SIG-M5 (cell line): ENCODE measurements at places on chromosomes 12 and 14.

DNA sequence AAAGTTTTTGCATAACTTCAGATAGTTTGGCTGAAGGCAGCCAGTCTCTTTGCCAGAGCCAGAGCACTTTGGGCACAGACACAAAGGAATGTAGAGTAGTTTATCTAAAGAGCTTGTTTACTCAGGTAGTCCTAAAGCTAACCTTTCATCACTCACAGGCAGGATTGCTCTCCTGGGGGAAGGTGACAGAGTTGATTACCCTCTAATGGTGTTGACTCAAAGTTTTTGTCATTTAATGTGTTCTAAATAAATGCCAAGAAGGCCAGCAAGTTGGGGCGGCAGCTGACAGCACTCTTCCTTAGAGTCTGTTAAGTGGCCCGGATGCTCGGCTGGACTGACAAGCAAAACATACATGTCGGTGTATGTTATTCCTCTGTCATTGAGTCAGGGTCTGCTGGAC, 9.3 kb upstream of the TAS2R46 start:
- no peak for DNase-seq

GRCh38 chr14:63438065-63438757, 105.0 kb downstream of the PPP2R5E start:
- no peak for DNase-seq

DNA sequence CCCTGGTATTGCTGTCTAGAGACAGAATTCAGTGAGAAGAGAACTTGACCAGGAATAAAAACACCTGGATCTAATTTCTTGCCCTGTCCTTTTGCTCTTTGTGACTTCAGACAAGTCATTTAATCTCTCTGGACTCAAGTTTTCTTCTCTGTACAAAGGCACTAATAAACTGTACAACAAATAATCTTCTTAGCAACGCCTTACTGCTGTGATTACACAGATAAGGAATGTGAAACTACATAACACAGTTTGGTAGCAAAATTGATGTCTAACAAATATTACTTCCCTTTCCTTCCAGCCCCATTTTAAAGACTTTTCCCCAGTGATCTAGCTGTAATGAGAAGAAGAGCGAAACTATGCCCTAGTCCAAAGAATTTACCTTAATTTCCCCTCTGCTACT, 69.3 kb downstream of the BCAT1 start:
- no peak for DNase-seq

DNA sequence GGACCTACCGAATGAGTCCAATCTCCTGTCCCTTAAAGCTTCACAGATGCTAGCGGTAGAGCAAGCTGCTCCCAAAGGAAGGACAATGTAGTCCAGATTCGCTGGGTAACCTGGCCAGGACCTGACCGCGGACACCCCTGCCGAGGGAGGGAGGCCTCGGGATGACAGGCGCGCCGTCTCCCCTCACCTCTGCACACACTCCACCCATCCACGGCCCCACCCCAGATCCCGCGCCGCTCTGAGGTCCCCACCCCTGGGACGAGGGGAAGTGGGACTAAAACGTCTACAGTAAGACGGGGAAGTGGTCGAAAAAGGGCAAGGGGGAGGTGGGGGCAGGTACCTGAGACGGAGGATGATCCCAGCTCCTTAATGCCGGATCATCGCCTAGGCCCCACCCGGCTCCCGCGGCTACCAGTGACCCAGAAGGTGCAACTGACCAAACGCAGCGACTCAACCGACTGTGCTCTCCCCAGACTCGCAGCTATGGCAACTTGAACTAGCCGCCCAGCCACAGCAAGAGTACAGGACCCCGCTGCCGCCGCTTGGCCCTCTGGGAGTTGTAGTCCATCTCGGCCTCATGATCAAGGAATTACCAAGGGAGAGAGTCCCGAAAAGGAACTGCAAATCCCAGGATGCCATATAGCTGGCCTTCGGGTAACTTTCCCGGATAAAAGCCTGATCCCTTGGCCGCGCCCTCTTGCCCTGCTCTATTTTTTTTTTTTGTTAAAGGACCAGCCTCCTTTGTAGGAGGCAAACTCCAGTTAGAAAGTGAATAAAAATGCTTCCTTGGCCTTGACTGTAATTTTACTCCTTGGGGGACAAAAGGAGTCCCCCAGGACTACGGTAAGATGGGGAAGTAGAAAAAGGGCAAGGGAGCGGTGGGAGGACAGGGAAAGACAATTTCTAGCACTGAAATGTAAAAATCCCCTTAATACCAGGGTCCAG, at the start of gene CEP128:
Gene CEP128, minus strand, starts transcription at position 498 of the 945 bp plus-strand sequence.
- peak; percentile 78 for DNase-seq

DNA sequence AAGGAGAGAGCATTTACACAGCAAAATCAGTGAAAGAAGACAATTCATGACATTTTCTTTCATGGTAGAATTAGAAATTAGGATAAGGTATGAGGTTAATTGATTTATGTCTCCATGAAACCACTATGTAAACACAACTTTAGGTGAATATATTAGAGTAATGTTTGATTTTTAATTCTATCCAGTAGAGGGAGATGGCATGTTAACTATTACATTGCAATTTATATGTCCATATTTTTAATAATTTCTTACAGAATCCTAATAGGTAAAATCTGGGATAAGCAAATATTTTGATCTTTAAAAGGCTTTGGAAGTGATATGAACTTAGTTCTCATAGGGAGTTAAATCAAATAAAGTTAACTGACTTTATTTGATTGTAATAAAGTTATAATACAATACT, 373.4 kb upstream of the PDE3A start:
- no peak for DNase-seq

DNA sequence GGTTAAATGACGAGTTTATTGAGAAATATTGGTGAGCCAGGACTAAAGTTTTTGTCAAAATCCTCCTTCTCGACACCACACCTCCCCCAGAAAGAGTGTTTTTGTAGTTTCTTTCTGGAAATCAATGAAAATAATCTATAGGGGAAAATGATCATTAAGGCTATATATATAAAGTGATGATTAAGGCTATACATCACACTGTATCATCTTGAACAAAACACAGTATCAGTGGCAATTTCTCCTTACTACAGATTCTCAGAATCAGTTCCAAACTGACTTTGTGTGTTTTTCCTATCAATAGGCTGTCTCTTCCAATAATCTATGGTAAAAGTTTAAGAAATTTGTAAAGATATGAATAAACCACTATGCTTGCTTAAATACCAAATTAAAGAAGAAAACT, 81.7 kb downstream of the IFNG-AS1 start:
- no peak for DNase-seq

DNA sequence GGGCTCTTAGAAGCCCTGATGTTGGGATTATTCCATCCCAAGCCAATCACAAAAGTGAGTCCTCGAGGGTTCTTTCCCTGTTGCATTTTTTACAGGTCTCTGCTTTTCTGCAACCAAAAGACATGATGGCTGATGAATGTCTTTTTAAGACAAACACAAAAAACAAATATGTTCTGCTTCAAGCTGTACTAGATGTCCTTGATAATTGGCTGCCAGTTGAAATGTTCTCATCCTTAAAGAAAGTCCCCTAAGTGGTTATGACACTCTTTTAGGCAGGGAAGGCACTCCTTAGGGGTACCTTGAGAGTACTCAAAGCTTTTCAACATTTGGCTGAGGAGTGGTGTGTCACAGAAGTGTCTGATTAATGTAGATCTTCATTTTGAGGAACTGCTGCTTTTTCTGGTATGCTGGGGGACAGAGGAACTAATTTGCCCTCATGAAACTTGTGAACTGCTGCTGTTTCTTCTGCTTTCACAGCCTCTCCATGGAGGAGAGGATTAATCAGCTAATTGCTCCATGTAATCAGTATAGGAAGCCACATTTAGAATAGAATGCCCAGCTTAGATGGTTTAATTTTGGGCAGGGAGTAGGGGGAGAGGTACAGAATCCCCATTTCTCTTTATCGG, 22.8 kb upstream of the IGF1 start:
- peak; percentile 71 for DNase-seq

GRCh38 chr12:31021809-31022494, 51.7 kb upstream of the DDX11 start:
- DNase-seq = no peak
